Osteoblast (primary cell): ENCODE measurements at places on chromosomes 5 and 9. TPM values are rescaled to one million over a fixed set of nuclear protein-coding genes. Genes with fewer than 3 reads are reported as not detected.
A peak's percentile ranks its signal among the peaks of the same experiment; 100 is the strongest.

SPRY4 gene
- total RNA-seq, result 5.4 and 5.9 TPM in 2 replicates

CTXN3 gene
- not detected in 2 replicates for total RNA-seq

HACD4 gene
- 6.8 and 8.3 TPM in 2 replicates for total RNA-seq

CCNO gene
- total RNA-seq, result 1.4 and 2.1 TPM in 2 replicates

FABP6 gene
- not detected in 2 replicates for total RNA-seq

DNA sequence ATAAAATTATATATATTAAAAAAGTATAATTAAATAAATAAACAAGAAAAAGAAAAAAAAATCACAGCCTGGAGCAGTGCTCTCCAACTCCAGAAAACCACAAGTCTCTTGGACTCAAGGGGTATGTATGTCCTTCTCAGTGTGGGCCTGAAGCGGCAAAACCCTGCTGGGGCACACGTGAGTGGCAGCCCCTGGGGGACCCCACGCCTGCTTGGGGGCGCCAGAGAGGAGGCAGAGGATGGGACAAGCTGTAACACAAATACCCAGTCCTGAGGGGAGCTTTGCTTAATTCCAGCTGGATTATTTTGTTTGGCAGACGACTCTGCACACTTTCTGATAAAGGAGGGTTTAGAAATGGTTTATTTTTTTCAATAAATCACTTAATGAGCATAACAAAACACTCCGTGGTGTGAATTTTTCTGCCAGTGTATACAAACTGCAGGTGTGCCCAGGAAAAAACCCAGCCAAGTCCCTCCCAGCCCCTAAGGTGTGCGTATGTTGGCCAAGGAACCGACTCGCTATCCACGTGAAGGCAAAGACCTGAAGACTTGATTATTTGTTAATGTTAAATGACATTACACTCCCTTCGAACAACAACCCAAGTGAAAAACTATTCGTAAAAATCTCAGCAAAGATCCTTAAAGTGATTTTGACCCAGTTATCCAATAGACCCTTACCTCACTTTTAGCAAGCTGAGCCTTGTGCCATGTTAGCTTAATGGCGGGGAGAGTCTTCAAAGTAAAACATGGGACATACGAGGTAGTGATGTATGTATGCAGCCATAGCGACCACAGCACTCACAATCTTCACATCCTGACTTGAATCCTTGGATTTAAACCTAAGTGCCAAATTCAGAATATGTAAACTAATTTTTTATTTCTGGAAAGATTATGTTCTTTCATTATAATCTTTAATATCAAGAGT lies 32.9 kb downstream of the ANKH start:
- no peak for DNase-seq
- no peak overlapping the region for H3K4me3 ChIP-seq
- H3K27ac ChIP-seq, result no peak overlapping the region
- peaks cover 12% of the 10 kb centered on the region for H3K4me1 ChIP-seq

- H3K4me3 ChIP-seq, result no peak overlapping the region
- H3K4me1 ChIP-seq, result peaks cover 6% of the 10 kb centered on the region
- H3K27ac ChIP-seq, result no peak overlapping the region
- DNase-seq, result no peak
- no peaks in the 10 kb centered on the region for H3K27me3 ChIP-seq
Observed at GRCh38 chr5:143653256-143653655, 158.7 kb upstream of the HMHB1 start.

DNA sequence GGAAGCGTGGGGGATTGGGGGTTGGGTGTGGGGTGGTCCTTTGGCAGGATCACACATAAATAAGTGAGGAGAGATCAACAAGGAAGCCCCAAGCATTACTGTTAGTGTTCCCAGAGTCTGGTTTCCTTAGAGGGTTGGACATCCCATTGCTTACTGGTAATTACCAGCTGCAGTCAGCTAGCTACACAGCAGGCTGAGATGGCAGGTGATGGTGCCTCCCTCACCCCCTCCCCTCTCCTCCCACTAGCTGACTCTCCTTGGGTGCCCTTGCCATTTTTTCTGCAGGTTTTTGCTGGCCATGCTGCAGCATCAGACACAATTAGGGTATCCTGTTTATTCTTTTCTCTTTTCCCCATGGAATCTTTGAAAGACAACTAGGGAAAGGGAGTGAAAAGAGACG lies 107.5 kb upstream of the TLR4 start:
- no peak for DNase-seq
- no peaks in the 10 kb centered on the region for H3K27me3 ChIP-seq
- H3K4me3 ChIP-seq, result no peak overlapping the region

DNA sequence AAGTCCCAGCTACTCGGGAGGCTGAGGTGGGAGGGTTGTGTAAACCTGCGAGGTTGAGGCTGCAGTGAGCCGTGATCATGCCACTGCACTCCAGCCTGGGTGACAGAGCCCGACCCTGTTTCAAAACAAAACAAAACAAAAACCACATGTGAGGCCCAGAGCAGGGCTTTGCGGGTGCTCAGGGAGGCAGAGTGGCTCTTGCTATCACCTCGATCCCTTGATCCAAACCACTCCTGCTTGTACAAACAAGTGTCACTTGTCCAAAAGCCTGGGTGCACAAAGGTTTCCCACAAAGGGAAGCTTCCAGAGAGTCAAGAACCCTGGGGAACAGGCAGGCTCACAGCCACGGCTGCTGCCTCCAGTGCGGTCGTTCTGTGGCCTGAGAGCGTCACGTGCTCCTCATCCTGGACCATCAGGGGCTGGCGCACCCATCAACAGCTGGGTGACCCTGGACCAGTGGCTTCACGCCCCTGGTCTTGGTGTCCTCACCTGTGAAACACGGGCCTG lies 162.7 kb downstream of the C9orf50 start:
- peak overlapping the region; percentile 19 for H3K27ac ChIP-seq
- H3K36me3 ChIP-seq, result no peaks in the 10 kb centered on the region
- DNase-seq, result peak; percentile 94

GRCh38 chr9:18639911-18640310 lies 166.0 kb downstream of the ADAMTSL1 start:
- no peaks in the 10 kb centered on the region for H3K27me3 ChIP-seq
- no peak for DNase-seq
- peaks cover 62% of the 10 kb centered on the region for H3K36me3 ChIP-seq
- no peak overlapping the region for H3K27ac ChIP-seq

- peak overlapping the region; percentile 29 for H3K4me3 ChIP-seq
- H3K4me1 ChIP-seq, result peaks cover 23% of the 10 kb centered on the region
- H3K36me3 ChIP-seq, result no peaks in the 10 kb centered on the region
- H3K27me3 ChIP-seq, result no peaks in the 10 kb centered on the region
- DNase-seq, result no peak
- H3K27ac ChIP-seq, result peak overlapping the region; percentile 14
Observed at GRCh38 chr5:60487885-60488442, 212.0 kb downstream of the DEPDC1B start.

DNA sequence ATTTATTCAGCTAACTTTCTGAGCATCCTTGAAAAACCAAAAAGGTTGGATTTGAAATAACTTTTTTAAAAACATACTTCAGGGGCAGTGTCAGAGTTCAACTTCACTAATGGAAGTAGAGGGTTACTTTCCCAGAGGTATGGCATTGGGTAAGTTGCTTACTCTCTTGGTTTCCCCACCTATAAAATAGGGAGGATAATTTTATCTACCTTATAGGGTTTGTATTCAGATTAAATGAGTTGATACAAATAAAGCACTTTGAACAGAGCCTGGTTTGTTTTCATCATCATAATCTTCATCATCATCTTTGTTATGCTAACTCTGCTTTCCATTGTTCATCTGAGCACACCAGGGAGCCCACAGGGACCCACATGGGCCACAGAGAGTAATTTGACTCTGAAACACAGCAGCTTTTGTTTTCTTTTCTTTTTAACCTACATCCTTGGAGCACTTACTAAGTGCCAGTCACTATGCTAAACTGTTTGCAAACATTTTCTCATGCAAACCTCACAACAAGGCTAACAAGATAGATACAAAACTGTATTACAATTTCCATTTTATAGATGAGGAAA lies 179.1 kb upstream of the SLC24A2 start:
- peaks cover 8% of the 10 kb centered on the region for H3K4me1 ChIP-seq
- DNase-seq, result no peak
- no peaks in the 10 kb centered on the region for H3K27me3 ChIP-seq
- no peak overlapping the region for H3K27ac ChIP-seq
- H3K4me3 ChIP-seq, result no peak overlapping the region

- H3K27me3 ChIP-seq, result no peaks in the 10 kb centered on the region
- H3K36me3 ChIP-seq, result no peaks in the 10 kb centered on the region
- peaks cover 23% of the 10 kb centered on the region for H3K4me1 ChIP-seq
- no peak overlapping the region for H3K4me3 ChIP-seq
Observed at GRCh38 chr5:39453606-39454005, 28.8 kb upstream of the DAB2 start.

- peak overlapping the region; percentile 93 for H3K4me3 ChIP-seq
- H3K4me1 ChIP-seq, result peaks cover 20% of the 10 kb centered on the region
- H3K27ac ChIP-seq, result peak overlapping the region; percentile 60
- H3K36me3 ChIP-seq, result no peaks in the 10 kb centered on the region
Observed at GRCh38 chr9:36486933-36487481, 85.7 kb upstream of the MELK start.

- H3K4me3 ChIP-seq, result no peak overlapping the region
- no peaks in the 10 kb centered on the region for H3K36me3 ChIP-seq
- no peak for DNase-seq
- H3K27ac ChIP-seq, result no peak overlapping the region
- H3K4me1 ChIP-seq, result peaks cover 10% of the 10 kb centered on the region
Observed at GRCh38 chr9:76644171-76644570, 120.1 kb upstream of the PCA3 start.

- peak; percentile 81 for DNase-seq
- H3K27ac ChIP-seq, result no peak overlapping the region
- no peaks in the 10 kb centered on the region for H3K36me3 ChIP-seq
Observed at GRCh38 chr9:15231788-15232635, 75.0 kb downstream of the TTC39B start.
